ENCODE measurements at places on chromosomes 13 and 19.
A peak's percentile ranks its signal among the peaks of the same experiment; 100 is the strongest.

DNA sequence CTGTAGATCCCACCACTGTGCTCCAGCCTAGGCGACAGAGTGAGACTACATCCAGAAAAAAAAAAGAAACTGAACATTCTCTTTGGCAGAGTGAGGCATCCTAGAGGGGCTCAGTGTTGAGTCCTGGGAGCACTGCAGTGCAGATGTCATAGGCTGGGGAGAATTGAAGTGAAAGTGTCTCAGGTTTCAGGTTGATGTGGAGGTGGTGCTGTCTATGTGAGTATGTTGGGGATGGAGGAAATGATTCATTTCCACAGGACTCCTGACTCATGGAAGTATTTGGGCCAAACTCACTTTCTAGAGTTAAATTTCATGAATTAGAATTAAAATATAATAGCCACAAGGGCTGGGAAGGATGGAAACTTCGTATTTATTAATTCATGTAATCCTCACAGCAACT, 134.4 kb upstream of the TSC22D1 start:
- no peak for DNase-seq

- no peak for DNase-seq
These were observed 27.8 kb downstream of the ARID3A start for GRCh38 chr19:953445-954271.

DNA sequence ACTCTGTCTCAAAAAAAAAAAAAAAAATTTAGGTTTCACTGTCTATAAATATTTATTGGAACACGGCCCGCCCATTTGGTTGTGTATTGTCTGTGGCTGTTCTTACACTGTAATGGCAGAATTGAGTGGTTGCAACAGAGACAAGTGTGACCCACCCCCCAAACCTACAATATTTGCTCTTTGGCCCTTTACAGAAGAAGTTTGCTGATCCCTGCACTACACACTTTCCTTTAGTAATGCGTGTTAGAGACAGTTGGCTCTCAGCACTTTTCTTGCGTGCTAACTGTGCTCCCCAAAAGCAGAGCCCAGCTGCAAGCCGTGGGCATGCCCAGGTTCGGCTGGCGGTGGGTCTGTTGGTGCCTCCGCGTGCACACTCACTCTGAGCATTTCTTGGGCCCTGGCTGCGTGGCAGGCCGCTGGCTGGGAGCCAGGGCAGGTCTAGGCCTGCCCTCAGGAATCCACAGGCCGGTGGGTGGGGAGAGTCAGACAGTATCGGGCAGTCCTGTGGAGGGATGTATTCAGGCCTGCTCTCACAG, 72.6 kb downstream of the SIPA1L3 start:
- DNase-seq = no peak

DNA sequence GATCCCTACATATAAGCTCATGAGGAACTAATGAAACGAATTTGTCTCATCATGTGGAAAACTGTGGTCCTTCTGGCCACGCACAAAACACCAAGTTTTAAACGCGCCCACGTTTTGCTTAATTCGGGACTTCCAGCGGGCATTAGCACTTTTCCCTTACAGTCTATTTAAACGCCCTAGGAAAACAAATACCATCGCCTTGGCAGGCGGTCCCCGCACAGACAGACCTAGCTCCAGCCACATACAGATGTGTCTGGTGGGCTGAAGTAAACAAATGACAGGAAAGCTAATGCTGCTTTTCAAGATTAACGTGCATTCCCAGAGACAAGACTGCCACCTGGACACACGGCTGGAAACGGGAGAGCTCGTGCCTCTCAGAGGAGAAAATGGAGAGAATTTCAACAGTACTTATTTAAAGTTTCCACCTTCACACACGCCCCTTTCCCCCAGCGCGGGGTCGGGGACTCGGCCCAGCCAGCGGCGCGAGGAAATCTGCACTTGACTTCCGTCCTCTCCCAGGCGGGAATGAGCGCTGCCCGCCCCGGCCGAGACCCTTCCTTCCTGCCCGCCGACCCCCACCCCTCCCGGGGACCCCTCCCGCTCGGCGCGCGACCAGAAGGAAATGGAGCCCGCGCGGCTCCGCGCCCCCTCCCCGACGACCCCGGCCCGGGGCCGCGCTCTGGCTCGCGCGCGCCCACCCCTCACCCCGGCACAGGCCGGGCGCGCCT, 931 bp downstream of the USP12 start:
- peak; percentile 25 for DNase-seq

- no peak for DNase-seq
These were observed 10.8 kb downstream of the F2RL3 start for GRCh38 chr19:16899566-16900075.

DNA sequence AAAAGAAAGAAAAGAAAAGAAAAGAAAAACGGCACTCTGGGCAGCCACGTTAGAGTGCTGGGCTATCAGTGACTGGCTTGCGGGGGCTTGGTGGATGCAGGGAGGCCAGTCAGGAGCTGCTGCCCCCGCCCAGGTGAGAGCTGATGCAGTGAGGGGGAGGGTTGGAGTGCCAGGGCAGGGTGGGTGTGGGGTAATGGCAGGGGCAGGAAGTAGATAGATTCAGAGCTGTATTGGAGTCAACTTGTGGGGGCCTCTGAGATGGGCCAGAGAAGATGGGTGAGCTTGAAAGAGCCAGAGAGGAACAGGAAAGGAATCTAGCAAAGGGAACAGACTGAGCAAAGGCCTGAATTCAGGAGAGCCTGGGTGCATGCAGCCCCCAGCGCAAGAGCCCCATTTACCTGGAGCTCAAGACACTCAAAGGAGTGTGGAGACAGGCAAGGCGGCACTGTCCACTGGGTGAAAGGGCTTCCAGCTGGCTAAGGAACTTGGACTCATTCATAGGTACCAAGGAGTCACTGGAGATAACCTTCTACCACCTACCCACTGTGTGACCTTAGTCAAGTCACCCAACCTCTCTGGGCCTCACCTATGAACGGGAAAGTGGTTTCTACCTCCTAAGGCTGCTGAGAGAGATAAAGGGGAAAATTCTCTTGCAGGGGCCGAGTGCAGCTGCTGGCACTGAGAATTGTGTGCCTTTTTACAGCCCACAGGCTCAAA, 20.2 kb downstream of the VSTM2B start:
- no peak for DNase-seq

DNA sequence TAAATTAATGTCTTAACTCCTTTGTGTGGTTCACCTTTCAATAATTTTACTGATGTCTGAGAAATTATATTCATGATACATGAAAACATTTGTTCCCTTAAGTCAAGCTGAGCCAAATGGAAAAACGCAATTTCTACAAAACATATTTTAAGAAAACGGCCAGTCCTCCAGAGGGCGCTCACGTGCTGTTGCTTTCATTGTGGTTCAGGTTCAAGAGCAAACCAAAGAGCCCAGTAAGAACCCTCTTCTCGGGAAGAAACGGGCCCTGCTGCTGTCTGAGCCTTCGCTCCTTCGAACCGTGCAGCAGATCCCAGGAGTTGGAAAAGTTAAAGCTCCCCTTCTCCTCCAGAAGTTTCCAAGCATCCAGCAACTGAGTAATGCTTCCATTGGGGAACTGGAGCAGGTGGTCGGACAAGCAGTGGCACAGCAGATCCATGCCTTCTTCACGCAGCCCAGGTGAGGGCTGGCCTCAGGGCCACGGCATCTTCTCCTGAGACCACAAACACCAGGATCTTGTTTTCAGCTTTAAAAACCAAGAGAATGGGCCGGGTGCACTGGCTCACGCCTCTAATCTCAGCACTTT, 4.3 kb downstream of the FAAP24 start:
- peak; percentile 34 for DNase-seq

DNA sequence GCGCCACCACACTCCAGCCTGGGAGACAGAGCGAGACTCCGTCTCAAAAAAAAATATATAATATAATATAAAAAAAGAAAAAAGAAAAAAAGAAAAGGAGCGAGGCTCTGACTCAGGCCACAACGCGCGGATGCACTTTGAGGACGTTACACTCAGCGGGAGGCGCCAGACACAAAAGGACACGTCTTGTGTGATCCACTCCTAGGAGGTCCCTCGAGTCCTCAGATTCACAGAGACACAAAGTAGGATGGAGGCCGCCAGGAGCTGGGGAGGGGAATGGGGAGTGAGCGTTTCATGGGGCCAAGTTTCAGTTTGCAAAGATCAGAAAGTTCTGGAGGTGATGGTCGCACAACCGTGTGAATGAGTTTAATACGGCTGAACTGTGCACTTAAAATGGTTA, 8.5 kb upstream of the ABHD17A start:
- no peak for DNase-seq

DNA sequence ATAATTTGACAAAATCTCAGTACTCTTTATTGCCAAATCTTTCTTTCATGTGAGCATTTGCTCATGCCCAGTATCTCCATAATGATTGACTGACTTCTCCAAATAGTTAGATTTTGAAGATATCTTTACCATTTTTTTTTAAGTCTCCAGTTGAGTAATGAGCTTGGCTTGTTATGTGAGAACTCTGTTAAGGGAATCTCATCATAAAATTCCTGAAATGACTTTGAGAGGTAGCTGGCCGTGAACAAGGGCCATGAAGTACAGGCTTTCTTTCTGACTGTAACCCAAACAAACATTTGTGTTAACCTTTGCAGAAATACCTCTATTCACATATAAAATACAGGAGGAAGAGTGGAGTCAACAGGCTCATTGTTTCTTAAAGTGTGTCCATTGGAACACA, 449.7 kb downstream of the IRS2 start:
- no peak for DNase-seq

- DNase-seq = no peak
These were observed 3.1 kb downstream of the AKAP11 start for GRCh38 chr13:42275098-42275471.

- DNase-seq = no peak
These were observed 87.3 kb downstream of the KCTD15 start for GRCh38 chr19:33883859-33884519.

GRCh38 chr19:46984077-46985010, 35.3 kb upstream of the NPAS1 start:
- no peak for DNase-seq

GRCh38 chr19:6987850-6988249, 33.4 kb downstream of the MBD3L2B start:
- DNase-seq = no peak

DNA sequence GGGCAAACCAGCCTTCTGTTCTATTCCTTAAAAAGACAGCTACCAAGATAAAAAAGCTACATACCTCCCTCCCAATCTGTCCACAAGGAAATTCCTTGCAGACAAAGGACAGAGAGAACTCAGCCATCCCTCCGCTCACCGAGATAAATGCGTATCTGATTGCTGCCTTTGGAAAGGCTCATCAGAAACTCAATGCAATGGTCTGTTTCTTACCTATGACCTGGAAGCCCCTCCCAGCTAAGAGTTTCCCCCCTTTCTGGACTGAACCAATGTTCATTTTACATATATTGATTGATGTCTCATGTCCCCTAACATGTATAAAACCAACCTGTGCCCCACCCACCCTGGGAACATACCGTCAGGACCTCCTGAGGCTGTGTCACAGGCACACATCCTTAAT, 11.6 kb downstream of the BTBD2 start:
- no peak for DNase-seq

DNA sequence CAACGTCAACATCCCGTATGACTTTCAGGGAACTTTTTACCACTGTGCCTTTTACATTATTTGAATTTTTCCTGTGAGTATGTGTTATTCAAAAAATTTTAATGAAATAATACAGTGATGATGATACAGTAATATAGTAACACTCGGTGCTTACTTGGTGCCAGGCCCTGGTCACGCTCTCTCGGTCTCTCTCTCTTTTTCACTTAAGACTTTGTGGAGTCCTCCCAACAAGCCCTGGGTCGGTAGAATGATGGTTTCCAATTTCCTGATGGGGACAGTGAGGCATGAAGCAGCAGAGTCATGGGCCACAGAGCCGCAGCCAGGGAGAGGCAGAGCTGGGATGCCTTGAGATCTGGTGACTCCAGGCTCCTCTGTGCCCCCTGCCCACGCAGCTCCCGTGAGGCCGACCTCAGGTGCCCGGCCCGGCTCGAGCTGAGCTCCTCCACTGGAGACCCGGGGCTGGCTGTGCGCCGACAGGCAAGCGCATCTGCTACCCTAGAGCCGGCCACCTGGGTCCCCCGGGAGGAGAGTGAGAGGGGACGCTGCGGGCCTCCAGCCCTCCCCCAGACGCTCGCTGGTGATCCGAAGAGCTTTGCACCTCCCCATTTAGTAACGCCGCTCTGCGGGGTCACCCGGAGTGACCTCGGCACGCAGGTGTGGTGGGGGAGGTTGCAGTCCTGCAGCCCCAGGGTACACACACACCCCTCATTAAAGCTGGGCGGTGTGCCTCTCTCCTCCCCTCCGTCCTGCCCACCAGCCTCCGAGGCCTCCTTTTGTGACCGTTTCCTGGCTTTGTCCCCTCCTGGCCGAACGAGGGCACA, 4.4 kb upstream of the SBK3 start:
- no peak for DNase-seq

DNA sequence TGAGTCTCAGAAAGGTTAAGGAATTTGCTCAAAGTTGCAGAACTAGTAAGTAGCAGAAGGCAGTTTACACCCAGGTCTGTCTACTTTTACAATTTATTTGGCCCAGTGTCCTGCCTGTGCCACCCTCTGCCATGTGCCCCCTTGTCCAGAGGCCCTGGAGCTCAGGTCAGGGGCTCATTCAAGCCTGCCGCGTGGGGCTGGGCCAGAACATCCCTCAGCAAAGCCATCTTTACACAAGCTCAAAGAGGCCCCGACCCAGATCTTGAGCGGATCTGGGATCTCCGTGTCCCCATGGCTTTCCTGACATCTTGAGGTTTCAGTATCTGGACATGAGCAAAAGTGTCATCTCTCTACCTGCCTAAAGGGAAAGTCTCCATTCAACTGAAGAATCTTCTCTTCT, 76.4 kb upstream of the VSTM2B start:
- no peak for DNase-seq

DNA sequence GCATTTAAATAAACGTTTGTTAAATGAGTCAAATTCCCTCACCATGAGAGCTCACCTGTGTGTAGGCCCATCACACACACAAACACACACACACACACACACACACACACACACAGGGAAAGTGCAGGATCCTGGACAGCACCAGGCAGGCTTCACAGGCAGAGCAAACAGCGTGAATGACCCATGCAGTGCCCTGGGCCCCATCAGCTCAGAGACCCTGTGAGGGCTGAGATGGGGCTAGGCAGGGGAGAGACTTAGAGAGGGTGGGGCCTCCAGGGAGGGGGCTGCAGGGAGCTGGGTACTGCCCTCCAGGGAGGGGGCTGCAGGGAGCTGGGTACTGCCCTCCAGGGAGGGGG, 8.5 kb upstream of the CEACAM5 start:
- no peak for DNase-seq

DNA sequence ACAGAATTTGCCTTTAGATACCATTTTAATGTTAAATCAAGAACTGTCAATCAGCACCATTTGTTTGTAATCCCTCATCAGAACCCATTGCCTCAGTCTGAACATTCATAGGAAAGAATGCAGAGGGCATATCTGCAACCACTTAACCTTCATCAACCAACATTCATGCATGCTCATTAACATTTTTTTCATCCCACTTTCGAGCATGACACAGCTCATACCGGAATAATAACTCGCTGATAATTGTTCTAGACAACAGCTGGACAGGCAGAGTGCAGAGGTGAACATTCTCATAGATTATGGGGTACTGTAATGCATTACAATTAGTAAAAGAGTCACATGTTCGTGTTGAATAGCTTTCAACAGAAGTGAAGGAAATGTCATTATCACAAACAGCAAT, 216.8 kb downstream of the DIAPH3 start:
- no peak for DNase-seq

- no peak for DNase-seq
These were observed 72.3 kb downstream of the GPR12 start for GRCh38 chr13:26688286-26688685.
